Activated gamma-delta T cell treated with anti-CD3 and anti-CD28 coated beads, Interleukin-2, amount 50 U/mL, for 16 hours (primary cell): ENCODE measurements at places on chromosomes 12 and 14.

- DNase-seq, result no peak
These were observed 138.4 kb downstream of the STXBP6 start for GRCh38 chr14:24911324-24912109.

DNA sequence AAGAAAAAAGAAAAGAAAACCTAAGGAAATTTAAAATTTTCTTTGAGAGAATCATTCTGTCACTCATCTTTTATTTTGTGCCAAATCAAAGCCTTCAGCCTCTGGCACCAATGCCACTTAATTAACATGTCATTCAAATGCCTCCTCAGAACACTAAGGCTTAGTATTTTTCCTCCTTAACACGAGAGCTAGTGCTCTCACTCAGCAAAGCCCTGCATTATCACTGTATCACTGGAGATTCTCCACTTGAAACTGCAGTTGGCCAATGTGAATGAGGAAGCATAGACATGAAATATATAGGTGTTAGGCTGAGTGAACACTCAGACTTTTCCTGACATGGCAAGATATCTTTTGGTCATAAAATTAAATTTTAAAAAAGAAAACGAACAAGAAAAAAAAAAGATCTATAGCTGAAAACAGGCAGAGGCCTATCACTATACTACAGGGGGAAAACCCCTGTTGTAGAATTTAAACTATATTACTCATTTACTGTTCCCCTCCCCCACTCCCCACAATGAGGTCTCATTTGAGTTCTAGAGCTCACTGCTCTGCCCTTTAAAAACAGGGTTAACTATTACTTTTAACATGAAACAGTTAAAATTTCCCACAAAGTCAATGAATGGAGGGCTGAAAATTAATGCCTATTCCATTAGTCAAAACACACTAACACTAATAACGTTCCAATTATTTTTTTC, 5.1 kb downstream of the MBIP start:
- DNase-seq, result no peak

DNA sequence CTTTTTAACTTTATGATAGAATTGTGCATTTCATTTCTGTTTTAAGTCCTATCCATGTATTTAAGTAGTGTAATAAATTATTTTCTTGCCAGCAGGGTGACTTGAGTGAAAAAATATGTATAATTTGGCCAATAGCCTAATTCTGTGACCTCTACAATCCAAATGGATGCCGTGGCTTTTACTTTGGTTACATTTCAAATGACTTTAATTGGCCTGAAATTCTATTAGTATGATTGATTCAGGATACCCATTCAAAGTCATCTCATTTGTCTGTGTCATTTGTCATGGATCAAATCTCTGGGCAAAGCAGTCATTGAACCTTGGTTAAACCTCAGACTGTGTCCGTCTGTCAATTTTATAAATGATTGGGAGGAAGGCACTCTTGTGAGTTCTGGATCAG, 29.6 kb downstream of the CRADD start:
- DNase-seq, result no peak

DNA sequence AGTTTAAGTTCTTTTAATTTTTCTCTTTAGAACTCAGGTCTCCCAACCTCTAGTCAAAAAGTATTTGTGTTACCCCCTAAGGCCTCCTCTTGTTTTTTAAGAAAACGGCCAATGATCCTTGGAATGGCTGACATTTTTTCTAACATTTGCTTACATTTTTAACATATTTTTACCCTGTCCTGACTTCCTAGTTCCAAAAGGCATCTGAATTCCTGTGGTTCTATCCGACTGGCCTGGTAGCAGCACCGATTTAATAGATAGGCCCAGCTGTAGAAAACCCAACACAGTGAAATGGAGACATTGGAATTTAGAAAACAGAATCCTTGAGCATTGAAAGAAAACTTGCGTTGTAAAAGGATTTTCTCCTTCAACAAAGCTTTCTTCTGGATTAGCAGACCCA, 134.7 kb upstream of the GSC start:
- no peak for DNase-seq

GRCh38 chr12:39043424-39043822, 138.0 kb upstream of the CPNE8 start:
- DNase-seq, result no peak

GRCh38 chr14:90785471-90785870, 30.8 kb downstream of the TTC7B start:
- DNase-seq, result no peak

DNA sequence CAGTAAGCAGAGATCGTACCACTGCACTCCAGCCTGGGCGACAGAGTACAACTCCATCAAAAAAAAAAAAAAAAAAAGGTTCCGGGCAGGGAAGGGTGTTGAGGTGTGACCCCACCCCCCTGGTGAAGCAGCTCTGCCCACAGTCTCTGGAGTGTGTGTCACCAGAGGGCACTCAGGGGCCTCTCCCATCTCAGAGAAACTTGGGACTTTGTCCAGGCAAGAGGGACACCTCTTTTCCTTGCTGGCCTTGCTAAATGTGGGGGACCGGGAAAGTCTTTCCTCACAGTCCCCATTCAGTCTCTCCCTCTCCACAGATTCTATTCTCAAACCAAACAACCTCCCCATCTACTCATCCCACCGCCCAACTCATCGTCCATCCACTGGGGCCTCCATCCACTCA, 43.6 kb downstream of the RFLNA start:
- DNase-seq, result no peak
